NCI-H187 (cell line): ENCODE measurements at places on chromosomes 13 and 19.

- no peak for DNase-seq
Observed at GRCh38 chr13:73698859-73699258, 435.3 kb downstream of the KLF12 start.

DNA sequence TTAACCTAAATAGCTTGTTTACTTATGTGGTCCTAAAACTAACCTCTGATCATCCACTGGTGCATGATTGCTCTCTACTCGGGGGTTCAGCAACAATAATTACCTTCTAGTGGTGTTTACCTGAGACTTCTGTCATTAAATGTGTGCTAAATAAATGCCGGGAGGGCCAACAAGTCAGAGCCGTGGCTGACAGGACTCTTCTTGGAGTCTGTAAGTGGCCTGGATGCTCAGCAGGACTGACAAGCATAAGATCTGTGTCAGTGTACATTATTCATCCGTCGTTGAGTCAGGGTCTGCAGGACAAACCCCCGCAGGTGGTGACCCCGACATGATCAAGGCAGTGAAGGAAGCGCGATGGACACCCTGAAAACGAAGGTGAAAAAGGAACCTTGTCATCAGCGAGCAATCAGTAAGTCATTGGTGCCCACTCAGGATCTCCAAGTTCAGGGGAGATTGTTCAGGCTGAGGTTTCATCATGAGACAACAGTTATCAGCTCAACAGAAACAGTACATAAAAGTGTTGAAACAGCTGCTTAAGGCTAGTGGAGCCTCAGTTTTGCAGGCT is 1466.9 kb downstream of the UQCRFS1 start:
- DNase-seq, result no peak

- no peak for DNase-seq
Observed at GRCh38 chr13:34107806-34108205, 289.9 kb downstream of the RFC3 start.

- DNase-seq, result no peak
Observed at GRCh38 chr13:24680921-24681604, 855 bp downstream of the ATP12A start.

DNA sequence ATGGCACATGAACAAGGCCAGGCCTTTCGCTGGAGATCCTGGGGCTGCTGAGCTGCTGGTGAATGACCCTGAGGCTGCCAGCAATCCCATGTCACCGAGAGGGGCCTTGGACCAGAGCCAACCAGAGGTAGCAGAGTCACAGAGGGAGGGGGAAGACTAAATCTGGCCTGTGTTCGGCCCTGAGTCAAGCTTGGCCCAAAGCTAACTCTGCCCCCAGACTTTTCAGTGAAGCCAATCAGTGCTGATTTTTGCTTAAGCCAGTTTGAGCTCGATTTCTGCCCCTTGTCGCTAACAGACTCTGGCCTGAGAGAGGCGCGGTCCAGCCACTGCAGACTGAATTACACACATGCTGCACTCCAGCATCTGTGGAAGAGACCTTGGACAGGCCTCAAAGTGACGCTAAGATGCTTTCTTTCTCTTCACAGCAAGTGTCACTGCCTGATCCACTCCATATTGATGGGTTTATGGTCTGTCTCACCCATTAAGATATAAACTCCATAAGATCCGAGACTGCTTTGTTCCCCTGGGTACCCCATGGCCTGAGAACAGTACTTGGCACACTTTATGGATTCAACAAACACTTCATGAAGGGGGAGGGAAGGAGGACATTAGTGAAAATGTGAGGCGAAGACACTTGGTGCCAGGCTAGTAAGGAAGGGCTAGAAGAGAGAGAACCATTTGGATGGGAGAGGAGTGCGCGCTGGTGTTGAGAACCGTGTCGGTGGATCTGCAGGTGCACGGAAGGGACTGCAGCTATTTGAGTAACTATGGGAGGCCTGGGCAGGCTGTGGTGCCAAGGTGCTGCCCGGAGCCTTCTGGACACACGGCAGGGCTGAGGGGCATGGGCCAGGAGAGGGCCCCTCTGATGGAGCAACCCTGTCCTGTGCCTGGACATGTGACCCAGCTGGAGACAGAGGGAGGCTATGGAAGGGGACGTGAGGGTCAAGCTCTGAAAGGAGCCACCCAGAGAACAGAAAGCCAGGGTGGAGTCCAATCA is 17.6 kb downstream of the RANBP3 start:
- no peak for DNase-seq

DNA sequence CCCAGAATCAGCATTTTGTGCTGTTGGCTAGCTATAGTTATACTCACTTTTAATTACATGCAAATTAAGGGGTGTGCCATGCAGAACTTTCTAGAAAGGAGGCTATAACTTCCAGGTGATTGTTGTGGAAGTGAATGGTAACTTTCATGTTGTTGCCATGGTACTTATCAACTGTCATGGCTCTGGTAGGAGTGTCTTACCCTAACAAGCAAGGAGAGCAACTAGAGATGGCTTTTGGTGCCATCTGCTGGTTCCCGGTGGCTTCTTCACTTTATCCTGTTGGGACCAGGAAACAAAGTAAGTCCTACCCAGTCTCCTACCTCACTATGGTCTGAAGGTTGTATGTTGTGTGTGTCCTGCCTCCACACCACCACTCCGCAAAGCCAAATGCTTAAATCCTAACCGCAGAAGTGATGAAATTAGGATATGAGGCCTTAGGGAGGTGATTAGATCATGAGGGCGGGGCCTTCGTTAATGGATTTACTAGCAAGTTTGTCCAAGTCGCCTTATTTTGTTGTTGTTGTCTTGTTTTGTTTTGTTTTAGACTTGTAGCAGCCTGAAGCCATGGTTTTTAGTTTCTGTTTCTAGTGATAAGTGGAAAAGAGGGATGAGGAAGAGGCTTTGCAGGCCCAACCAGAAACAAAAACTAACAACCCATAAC is 22.6 kb downstream of the FBXL12 start:
- peak; percentile 24 for DNase-seq
